ENCODE measurements at places on chromosomes 16 and 17.

- DNase-seq: no peak
Observed at GRCh38 chr17:76049239-76049638, 22.1 kb upstream of the EVPL start.

- no peak for DNase-seq
Observed at GRCh38 chr17:61463316-61464129, 11.3 kb downstream of the TBX4 start.

- DNase-seq: no peak
Observed at GRCh38 chr17:38326996-38327792, 16.6 kb downstream of the GPR179 start.

- no peak for DNase-seq
Observed at GRCh38 chr17:16314859-16315258, 38.4 kb downstream of the CENPV start.

All from COLO829 (cell line).